ENCODE measurements at places on chromosomes 6 and 20.

DNA sequence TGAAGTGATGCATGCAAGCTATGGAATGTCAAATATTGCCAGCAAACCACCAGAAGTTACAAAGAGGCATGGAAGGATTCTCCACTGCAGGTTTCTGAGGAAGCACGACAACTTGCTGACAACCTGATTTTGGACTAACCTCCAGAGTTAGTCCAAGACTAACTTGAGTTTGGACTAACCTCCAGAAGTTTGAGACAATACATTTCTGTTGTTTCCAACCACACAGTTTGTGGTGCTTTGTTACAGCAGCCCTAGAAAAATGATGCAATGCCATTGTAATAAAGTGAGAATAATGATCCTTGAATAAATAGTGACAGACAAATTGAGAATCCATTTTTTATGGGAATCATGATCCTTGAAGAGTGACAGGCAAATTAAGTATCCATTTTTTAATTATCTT, 169.9 kb upstream of the HDDC2 start:
- DNase-seq = no peak

DNA sequence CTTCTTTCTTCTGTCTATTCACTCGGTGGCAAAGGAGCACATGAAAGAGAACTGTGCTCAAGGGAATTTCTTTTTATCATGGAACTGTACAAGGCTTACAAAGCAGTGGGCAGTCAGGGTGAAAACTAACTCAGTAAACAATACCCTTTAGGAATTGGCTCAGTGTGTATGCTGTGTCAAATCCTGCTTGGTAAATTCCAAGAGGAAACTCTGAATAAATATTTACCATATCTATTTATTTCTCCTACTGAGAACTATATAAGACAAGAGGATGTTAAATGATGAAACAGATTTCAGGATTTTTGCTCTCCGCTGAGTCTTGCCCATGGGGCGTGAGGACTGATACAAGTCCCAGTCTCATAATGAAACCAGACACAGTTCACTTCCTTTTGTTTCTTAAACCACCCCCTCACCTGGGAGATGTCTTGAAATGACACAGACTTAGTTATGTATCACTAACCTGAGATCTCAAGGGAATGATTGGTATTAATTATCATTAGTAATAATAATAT, 188.8 kb downstream of the BACH2 start:
- DNase-seq = no peak

DNA sequence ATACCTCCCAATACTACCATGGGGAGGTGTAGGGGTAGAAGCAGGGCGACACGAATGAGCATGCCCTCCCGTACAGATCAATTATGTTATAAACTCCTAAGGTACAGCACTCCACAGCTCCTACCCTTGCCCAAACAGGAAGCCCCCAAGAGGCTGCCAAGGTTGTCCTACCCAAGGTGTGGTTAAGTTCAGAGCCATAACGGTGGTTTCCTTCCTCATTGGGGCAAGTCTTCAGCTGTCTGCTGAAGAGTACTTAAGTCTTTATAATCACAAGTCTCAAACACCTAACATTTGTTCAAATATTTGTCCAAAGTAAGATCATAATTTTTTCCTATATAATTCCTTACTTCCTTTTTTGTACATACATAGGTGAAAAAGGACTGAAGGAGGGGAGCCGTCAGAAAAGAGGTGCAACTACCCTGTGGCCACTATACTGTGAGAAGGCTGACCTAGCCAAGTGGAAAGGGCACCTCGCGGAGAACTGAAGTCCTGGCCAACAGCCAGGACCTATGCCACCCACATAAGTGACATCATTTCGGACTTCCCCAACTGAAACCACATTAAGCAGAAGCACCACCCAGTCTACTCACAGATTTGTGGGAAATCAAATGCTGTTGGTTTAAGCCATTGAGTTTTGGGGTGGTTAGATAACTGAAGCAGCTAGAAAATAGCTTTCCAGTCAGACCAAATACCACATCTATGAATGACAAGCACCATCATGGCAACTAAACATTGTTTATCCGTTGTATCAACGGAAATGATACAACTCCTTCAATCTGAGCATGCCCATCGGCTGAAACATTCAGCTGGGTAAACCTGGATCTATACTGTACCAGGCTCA, 2.9 kb upstream of the RAB22A start:
- DNase-seq = peak; percentile 94

- no peak for DNase-seq
Observed at GRCh38 chr6:29620630-29621029, 12.4 kb downstream of the GABBR1 start.

GRCh38 chr20:41978875-41979274, 360.7 kb upstream of the CHD6 start:
- no peak for DNase-seq

DNA sequence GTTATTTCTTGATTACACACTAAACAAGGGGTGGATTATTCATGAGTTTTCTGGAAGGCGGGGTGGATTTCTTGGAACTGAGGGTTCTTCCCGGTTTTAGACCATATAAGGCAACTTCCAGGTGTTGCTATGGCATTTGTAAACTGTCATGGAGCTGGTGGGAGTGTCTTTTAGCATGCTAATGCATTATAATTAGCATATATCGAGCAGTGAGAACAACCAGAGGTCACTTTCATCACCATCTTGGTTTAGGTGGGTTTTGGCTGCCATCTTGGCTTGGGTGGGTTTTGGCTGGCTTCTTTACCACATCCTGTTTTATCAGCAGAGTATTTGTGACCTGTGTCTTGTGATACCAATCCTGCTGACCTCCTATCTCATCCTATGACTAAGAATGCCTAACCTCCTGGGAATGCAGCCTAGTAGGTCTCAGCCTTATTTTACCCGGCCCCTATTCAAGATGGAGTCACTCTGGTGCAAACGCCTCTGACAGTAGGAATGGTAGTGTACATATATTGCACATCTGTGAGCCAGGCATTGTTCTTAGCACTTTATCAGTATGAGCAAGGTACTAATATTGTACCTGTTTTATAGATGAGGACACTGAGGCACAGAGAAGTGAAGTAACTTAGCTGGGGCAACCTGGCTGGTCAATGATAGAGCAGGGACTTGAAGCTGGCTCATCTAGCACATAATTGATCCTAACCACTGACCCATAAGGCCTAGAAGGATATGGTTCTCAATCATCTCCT, 203.7 kb downstream of the NFATC2 start:
- DNase-seq = no peak

- DNase-seq = no peak
Observed at GRCh38 chr6:38792356-38792755, 77.2 kb downstream of the DNAH8 start.

GRCh38 chr6:157097255-157097955, 225.9 kb downstream of the TMEM242 start:
- DNase-seq = no peak

DNA sequence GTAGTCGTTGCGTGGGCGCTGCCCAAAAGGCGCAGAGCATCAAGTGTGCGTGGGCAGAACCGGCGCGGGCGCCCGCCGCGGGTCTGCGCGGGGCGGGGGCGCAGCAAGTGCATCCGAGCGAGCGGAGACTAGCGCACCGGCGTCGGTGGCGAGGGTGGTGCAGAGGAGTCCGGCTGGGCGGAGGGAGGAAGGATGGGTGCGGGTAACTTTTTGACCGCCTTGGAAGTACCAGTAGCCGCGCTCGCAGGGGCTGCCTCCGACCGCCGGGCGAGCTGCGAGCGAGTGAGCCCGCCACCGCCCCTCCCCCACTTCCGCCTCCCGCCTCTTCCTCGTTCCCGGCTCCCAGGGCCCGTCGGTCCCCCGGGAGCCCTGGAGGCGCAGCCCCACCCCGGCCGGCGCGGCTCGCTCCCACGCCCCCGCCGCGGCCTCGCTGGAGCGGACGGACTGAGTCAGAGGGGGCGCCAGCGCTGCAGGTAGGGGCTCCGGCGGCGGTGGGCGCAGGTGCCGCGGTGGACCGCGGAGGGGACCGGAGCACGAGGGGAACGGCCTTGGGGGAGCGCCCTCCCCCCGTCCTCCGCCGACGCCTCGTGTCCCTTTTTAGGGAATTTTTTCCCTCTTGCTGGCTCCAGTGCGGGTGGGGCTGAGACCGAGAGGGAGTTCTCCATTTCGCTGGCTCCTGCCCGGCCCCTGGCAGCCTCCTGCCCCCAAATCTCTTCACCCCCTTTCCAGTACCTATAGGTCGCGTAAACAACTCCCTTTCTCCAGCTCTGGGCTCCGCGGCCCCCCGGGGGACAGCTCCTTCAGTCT, 1.6 kb upstream of the DBNDD2 start:
- DNase-seq = peak; percentile 35

DNA sequence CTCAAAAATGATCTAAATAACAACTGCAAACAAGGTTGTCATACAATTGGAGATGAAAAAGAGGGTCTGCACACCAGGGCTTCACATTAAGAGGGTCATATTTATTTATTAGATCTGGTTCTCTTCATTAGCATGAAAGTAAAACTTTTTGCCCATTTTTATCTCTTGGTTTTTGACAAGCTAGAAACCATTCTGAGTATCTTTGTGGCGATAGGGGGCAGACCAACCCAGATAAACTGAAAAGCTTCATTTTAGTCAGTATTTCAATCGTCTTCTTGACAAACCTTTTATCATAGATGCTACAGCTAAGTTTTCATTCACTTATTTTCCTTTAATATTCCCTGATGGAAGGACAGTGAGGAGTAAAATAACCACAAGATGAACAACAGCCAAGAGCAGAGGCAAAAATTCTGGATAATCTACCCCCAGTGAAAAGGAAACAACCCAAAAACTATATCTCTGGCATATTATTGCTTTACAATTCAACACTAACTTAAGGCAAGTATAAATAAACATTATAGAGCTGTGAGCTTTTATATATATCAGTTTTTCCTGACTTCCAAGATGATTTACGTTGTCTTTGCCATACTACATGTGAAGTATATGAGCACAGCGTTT, 45.2 kb downstream of the THEMIS start:
- peak; percentile 69 for DNase-seq

DNA sequence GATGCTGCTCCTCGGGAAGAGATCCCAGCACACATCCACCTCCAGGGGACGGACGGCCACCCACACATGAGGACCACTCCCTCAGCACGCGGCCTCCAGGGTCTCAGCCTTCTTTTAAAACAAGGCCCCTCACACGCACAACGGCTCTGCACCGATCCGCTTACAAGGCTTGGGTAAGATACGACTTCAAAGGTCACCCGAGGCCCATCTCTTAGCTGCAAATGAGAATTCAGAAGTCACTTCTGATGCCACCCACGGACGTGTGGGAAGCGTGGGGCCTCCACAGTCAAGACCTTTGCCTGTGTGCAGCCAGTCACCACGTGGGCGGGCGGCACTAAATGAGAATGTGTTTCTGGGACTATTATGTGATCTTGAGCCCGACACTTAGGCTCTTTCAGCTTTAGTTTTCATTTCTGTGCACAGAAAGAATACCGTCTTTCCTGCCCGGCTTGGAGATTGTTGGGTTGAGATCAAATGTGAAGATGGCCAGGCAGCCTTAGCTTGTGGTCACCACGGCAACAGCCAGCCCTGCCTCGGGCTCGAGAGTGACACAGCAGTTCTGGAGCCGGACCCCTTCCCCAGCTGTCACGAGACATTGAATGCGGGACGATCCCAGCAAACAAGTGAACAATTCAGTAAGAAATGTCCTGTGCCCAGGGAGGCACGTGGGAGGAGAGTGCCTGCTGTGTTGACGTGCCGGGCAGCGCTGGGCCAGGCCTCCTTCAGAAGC, 91.6 kb downstream of the RAMACL start:
- no peak for DNase-seq

GRCh38 chr20:17941826-17942196, 26.8 kb downstream of the SNX5 start:
- DNase-seq = no peak

DNA sequence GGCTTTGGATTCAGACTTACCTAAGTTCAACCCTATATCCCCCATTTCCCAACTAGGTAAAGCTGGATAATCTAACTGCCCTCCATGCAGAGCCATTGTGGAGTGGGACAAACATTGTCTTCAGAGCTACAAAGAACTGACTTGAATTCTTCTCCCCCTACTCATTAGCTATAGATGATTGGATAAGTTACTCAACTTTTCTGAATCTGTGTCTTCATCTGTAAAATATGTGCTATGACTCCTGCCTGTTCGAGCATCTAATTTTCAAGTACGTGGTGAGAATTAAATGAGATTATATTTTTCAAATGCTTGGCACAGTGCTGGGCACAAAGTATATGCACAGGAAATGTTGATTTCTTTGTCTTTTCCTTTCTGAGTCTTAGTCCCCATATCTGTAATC, 240.3 kb upstream of the TCF21 start:
- no peak for DNase-seq

DNA sequence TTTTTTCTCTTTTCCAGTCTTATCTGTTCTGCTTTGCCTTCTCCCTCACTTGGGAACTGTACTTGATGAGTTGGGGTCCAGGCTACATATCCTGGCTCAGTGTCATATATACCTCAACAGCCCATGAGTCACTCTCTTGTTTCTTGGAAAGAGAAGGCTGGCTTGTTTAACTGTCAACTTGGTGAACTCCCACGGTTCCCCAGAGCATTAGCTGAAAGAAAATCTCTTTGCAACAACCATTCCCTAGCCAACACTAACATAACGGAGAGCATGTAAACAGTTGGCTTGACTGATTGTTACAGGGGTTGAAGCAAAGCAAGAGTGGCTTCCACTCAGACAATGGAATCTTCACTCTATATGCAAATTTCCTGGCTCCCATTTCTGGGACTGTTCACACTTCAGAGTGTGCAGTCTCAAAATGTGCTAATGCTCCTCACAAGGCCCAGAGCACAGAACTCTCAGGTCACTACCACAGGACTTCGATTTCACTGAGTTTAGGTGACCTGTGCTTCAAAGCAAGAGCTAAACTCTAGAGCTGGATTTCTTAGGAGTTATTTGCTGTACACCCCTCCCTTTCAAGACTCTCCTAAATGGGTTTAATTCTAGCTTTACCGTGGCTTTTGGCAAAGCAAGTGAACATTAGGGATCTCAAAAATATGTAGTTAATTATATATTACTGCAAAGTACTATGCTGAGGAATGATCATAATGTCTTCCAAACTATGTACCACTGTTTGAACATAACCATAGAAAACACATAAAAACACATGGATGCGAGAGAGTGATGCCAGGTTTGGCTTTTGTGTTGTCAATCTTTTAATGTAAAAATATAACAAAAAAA, 609.8 kb downstream of the RFPL4B start:
- DNase-seq = no peak

All from CD4-positive, alpha-beta T cell treated with Interleukin-10 for 1 hour (primary cell).